CD4-positive, alpha-beta T cell treated with Interleukin-2 at 100 ng/mL for 4 hours (primary cell): ENCODE measurements at places on chromosomes 7 and 10.
A peak's percentile ranks its signal among the peaks of the same experiment; 100 is the strongest.

- no peak for DNase-seq
Measured at GRCh38 chr7:156940421-156941122, 8.9 kb upstream of the NOM1 start.

- DNase-seq = no peak
Measured at GRCh38 chr7:157973971-157974677, 613.5 kb downstream of the PTPRN2 start.

GRCh38 chr7:95716357-95717122, 55.8 kb upstream of the DYNC1I1 start:
- DNase-seq = no peak

- no peak for DNase-seq
Measured at GRCh38 chr7:135971366-135971725, 5.8 kb downstream of the MTPN start.

- no peak for DNase-seq
Measured at GRCh38 chr7:97851683-97852082, 20.5 kb downstream of the ASNS start.

- no peak for DNase-seq
Measured at GRCh38 chr10:86100581-86101061, 266.0 kb downstream of the GRID1 start.

DNA sequence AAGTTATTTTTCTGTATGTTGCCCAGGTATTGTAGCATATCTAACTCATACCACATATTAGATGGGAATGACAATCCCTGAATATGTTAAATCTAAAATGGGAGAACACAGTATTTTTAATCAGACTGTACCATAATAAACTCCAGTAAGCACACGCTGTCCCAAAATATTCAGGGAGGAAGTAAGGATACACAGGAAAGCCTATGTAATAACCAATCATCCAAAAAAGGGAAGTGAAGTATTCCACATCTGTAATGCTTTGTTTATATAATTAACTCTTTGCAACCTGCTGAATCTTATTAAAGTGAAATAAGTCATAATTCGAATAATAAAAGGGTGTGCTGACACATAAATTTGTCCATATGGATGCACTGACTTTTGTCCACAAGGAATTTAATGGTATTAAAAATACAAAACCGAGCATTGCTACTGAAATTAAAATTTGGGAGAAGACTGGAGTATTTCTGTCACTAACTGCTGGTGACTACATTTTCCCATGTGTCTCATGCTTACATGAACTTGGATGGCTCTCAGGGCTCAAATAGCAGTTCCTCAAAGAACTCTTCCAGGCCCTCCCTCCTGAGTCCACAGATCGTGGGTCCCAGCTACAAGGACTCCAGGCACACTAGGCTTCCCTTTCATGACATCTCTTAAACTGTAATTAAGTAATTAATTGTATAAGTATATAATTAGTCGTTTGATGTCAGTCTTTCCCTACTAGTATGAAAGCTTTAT, 120.6 kb downstream of the NEBL start:
- no peak for DNase-seq

- no peak for DNase-seq
Measured at GRCh38 chr10:20363684-20364083, 533.4 kb downstream of the NEBL start.

GRCh38 chr10:49488056-49488717, 50.7 kb downstream of the ERCC6 start:
- DNase-seq = no peak

DNA sequence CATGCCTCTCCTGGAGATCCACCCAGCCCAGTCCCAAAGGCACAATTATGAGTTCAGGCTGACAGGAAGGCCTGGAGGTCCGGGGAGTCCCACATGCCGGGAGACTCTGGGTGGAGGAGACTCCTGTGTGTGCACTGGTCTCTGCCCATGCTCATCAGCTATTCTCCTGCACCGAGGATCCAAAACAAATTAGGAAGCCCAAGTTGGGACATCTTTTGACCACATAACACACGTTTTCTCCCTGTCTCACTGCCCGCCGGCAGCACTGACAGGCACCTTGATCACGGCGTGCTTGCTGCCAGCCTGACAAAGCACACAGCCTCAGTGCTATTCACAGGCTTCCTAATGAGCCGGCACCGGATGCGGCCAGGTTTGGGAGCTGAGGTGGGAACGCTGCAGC, 412.7 kb downstream of the PTPRN2 start:
- DNase-seq = no peak

DNA sequence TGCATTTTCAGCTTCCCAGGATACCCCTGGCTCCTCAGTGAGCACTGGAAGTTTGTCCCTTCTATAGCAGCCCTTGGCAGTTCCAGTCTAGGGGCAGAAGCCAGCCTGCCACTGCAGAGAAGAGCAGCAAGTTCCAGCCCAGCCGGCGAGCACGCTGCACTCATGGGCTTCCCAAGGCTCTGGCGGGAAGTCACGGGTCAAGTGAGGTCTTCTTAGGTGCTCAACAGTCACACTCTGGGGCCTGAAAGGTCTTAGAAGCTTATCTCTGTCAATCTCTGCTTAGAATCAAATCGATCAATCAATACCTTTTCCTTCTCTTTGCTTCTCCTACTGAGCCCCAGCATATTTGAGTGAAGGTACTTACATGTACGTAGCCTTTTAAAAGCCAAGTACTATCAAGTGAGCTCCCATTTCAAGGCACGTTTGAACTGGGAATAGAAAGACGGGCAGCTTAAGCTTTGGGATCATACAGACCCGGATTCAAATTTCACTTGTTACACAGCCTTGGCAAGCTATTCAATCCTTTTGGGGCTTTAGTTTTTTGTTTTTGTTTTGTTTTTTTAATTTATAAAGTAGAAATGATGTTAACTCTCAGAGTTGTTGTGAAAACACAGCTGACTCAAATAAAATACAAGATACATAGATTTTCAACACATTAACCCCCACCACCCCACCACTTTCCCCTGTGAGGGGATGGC, 152.6 kb upstream of the KLF14 start:
- no peak for DNase-seq

DNA sequence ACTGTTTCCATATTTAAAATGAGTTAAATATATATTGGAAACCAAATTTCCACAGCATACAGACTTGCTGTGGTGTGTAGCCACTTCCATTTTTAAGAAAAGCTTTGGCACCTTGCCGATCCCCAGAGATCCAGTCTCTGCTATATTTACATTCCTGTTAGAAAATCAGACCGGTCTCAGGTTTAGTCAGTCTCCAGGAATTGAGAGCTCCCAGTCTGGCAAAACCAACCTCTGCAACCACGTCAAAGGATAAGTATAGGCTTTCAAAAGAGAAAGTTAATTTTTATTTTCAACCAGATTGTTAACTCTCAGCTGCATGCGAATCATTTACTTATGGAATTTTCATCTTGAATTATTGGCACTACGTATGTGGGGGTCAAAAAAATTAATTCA, 28.2 kb downstream of the PUS7 start:
- no peak for DNase-seq

- no peak for DNase-seq
Measured at GRCh38 chr7:8249121-8249520, 12.8 kb downstream of the ICA1 start.

DNA sequence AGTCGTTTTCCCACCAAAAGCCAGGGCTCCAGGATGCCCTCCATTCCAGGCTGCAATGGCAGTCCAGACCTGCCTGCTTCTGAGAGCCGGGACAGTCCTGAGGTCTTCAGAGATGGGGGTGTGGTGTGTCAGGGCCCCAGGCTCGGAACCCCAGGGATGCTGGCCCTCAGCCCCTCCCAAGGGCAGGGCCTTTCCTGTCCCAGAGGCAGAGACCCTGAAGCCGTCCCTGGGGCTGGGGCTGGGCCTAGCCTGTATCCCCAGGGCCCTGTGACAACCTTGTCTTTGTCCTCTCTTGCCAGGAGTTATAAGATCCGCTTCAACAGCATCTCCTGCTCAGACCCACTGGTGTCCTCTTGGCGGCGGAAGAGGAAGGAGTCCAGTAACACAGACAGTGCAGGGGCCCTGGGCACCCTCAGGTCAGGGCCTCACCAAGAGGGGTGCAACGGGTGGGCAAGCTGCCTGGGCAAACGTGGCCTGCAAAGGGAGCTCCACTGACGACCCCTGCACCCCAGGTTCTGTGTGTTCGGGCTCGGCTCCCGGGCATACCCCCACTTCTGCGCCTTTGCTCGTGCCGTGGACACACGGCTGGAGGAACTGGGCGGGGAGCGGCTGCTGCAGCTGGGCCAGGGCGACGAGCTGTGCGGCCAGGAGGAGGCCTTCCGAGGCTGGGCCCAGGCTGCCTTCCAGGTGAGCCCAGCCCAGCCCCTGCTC, 15.9 kb downstream of the NOS3 start:
- no peak for DNase-seq

DNA sequence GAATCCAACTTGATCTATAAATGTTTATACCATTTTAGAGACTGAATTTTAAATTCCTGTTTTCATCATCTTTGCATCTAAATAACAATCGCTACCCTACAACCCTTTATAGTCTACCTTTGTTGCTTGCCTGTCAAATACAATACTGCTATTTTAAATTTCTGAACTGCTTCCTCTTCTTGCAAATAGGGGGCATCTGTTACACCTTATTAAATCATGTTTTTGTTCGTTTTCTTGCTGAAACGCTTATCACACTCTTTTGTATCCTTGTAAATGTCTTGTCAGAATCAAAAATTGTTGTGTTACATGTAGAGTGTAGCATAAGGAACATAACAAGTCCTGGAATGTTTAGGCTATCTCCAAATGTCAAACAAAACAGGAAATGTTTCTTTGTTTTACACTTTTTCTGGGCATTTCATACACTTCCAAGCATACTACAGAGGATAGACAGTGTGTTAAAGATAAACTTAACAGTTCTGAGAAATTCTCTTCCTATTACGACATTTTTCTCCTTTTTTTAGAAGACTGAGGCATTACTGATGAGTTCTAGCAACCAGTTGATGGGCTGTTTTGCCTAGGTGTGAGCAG, 281.3 kb downstream of the GPR158 start:
- no peak for DNase-seq

- DNase-seq = no peak
Measured at GRCh38 chr10:25851548-25851947, 82.5 kb upstream of the MYO3A start.

GRCh38 chr10:19833170-19833824, 17.1 kb downstream of the PLXDC2 start:
- DNase-seq = no peak

- peak; percentile 62 for DNase-seq
Measured at GRCh38 chr7:151756076-151756731, 120.7 kb downstream of the PRKAG2 start.

DNA sequence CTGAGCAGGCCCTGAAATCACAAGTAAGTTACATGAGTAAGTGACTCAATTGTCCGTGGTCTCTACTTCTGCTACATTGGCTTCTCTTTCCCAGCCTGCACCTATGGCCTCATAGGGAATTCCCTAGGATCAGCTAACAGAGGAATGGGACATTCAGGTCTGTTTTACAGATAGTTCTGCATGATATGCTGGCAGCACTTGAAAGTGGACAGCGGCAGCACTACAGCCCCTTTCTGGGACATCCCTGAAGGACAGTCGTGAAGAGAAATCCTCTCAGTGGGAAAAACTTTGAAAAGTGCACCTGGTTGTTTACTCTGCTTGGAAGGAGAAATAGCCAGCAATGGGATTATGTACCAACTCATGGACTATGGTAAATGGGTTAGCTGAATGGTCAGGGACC, 293.1 kb upstream of the CACNA2D1 start:
- DNase-seq = no peak

DNA sequence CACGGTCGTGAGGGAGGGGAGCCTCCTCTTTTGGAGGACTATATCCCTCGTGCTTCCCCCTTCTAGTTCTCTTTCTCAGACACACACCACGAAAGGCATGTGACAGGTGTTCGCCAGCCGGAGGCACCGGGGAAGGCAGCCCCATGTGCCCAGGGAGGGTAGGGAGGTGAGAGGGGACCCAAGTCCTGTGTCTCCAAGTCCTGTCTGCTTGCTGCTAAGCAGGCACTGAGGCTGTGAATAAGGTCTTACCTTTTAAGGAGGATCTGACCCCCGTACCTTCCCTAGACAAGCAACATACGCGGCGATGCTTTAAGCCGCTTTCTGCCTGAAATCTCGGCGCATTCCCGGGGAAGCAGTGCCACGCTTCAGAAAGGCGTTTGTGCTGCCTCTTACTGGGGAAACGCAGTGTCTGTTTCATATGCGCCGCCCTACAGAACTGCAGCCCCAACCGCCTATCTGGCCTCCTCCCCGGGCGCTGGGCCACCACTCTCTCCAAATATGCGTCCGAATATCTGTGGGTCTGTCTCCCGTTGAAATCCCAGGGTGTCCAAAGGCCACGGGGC, 770 bp downstream of the PLXNA4 start:
- no peak for DNase-seq

DNA sequence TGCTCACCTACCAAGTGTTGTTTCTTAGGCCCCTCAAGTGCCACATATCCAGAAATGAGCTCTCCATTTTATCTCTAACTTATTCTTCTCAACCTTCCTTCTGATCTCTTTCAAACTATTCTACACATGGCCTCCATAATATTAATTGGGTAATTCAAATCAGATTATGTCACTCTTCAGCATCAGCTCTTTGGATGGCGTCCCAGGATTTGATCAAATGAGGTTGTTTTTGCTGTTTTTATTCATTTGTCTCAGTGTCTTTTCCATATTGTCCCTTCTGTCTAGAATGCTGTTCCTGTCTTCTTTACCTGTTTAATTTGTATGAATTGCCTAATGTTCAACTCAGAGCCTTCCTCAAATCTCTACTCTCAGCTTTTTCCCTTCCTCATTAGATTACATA, 234.6 kb upstream of the CXCL12 start:
- no peak for DNase-seq

DNA sequence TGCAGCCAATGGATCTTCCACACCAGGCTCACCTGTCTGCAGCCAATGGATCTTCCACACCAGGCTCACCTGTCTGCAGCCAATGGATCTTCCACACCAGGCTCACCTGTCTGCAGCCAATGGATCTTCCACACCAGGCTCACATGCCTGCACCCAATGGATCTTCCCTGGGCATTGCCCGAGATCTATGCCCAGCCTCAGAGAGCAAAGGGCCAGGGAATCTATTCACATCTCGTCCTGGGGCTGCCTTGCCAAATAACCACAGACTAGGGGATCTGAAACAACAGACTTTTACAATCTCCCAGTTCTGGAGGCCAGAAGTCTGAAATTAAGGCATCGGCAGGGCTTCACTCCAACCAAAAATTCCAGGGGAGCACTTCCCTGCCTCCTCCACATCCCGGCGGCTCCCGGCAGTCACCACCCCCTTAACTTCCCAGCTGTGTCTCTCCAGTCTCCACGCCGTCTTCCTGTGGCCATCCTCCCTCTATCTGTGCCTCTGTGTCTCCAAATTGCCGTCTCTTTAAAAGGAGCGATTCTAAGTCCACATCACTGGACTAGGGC, 92.4 kb upstream of the PPP2R2D start:
- DNase-seq = no peak

- DNase-seq = peak; percentile 63
Measured at GRCh38 chr10:104256335-104256961, 1.8 kb downstream of the GSTO1 start.
